ENCODE measurements at places on chromosomes 11 and 22. TPM values are rescaled to one million over a fixed set of nuclear protein-coding genes. Genes with fewer than 3 reads are reported as not detected.

Gene FAM180B
- total RNA-seq = 0.55 TPM

Gene CFAP300
- 3.0 TPM for total RNA-seq

Gene MMP7
- 2.5 TPM for total RNA-seq

Gene ZNF74
- total RNA-seq = 5.2 TPM

Gene DENND6B
- total RNA-seq = 2.2 TPM

Gene FXYD6
- 21.5 TPM for total RNA-seq

Gene PHOX2A
- total RNA-seq = not detected

Gene SAA4
- 4.1 TPM for total RNA-seq

Gene TOB2
- 82.4 TPM for total RNA-seq

Gene RFPL2
- not detected for total RNA-seq

Gene YPEL4
- total RNA-seq = 0.71 TPM

Gene CSF2RB
- 13.3 TPM for total RNA-seq

Gene CDC42EP2
- 88.4 TPM for total RNA-seq

Gene OR8D4
- not detected for total RNA-seq

Gene TREH
- total RNA-seq = not detected

Gene OR52N4
- not detected for total RNA-seq

Gene APOBEC3H
- not detected for total RNA-seq

Gene WNT7B
- total RNA-seq = not detected

Gene HTR3A
- not detected for total RNA-seq

Gene HOATZ
- not detected for total RNA-seq
